Naive thymus-derived CD8-positive, alpha-beta T cell (primary cell): ENCODE measurements at places on chromosomes 7 and 10.

DNA sequence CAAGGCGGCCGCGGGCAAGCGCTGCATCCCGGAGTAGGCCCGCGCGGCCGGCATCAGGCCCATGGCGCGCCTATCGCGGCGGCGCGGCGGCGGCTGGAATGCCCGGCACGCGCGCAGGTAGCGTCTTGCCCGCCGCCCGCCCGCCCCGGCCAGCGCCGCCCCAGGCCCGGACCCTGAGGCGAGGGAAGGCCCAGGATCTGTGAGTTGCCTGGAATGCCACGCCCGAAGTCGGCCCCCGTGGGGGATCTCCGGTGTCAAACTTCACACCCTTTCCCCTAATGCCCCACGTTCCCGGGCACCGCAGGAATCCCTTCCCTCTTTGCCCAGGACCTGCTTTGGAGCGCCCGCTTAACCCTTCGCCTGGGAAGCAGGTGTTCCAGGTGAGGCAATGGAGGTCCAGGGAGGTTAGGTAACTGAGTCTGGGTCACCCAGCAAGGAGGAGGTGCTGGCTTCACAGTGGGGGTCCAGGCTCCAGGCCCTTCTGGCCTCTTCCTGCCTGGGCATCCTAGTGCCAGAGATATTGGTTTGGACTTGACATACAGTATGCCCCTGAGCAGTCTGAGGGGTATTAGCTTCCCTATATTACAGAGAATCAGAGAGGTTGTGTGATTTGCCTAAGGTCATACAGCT is 138.1 kb downstream of the ARHGAP22 start:
- DNase-seq: no peak

GRCh38 chr7:32489788-32490126 is 423 bp downstream of the LSM5 start:
- no peak for DNase-seq

DNA sequence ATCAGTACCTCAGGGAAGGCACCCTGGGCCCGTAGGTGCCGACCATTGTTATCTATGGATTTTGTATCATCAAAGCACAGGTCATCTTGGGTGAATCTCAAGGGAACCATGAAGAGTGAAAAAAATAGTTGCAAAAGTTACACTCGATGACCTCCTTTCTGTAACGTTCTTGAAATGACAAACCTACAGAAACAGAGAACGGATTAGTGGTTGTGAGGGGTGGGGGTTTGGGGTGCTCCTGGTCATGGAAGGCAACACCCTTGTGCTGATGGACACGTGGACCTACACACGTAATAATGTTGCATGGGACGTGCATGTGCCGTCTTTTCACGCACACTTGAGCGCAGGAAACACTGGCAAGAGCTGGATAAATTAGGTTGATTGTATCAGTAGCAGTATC is 655.9 kb downstream of the SDK1 start:
- DNase-seq: no peak

- no peak for DNase-seq
These were observed 59.1 kb upstream of the PPP2R2D start for GRCh38 chr10:131841661-131842139.

GRCh38 chr10:77686650-77687417 is 49.2 kb upstream of the KCNMA1 start:
- DNase-seq: no peak

DNA sequence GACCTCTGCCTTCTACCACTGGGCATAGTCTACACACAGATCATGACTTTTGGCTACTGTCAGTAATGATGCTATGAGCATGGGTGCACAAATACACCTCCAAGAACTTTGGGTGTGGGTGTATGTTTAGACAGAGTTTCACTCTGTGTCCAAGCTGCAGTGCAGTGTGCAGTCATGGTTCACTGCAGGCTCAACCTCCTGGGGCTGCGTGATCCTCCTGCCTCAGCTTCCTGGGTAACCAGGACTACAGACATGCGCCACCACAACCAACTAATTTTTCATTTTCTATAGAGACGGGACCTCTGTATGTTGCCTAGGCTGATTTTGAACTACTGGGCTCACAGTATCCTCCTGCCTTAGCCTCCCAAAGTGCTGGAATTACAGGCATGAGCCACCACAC is 194.4 kb downstream of the NSUN6 start:
- no peak for DNase-seq

- no peak for DNase-seq
These were observed 116.3 kb upstream of the BTBD16 start for GRCh38 chr10:122154545-122155366.

DNA sequence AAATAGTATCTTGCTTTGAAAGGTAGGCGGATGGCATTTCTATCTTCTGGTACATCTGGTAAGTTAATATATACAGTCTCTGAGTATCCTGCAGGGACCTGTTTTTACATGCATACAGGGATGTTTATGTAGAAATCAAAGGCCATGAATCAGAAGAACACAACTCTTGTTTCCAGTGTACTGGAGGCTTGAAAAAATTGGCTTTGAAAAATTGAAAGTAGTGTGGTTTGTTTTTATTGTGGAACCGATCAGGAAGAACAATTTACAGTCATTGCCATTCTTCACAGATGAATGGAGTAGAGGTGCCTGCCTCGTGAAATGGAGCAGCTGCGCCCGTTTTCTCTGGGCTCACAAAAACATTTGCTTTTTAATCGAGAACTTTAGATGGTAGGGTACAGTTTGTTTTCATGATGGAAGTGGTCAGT is 54.0 kb upstream of the RPA3 start:
- no peak for DNase-seq

- DNase-seq: no peak
These were observed 540.0 kb downstream of the TCERG1L start for GRCh38 chr10:130771491-130771946.

DNA sequence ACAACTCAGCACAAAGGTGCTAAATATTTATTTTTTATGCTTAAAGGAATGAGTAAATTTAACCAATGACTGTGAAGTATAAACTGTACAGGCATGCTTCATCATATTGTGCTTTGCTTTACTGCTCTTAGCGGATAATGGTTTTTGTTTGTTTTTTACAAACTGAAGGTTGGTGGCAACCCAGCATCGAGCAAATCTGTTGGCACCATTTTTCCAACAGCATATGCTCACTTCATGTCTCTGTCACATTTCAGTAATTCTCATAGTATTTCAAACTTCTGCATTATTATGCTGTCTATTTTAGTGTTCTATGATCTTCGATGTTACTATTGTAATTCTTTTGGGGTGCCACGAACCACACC is 22.8 kb downstream of the BRAF start:
- no peak for DNase-seq

DNA sequence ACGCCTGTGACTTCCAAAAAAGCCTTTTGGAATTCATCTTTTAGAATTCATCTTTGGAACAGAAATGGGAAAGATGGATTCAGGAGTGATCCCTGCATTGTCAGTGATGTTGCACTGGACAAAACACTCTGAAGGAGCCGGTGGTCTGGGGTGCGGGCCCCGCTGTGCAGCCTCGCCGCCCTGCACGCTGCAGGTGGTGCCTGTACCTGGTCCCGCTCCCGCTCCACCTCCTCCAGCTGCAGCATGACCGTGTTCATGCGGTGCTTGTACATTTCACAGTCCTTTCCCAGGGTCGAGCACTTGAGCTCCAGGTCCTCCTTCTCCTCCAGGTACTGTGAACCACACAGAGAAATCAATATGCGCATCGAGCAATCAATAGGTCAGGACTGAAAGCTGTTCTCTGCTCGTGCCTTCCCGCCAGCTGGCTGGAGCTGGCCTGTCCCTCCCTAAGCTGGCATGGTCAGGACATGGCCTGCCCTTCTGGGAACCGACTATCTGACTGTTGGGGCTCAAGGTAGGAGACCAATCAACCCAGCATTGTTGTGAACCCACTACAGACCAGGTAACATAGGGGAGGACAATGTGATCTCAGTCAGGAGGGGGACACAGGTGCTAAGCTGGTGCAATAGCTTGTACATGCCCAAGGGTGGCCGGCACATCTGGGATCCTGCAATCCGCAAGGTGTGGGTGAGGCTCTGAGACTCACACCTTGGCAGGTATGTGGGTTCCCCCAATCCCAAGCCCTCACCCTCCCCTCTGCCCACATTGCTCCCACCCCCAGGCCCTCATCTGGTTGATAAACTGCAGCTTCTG is 93.8 kb upstream of the GNA12 start:
- no peak for DNase-seq

- no peak for DNase-seq
These were observed 152.0 kb downstream of the GNAI1 start for GRCh38 chr7:80286611-80287010.

DNA sequence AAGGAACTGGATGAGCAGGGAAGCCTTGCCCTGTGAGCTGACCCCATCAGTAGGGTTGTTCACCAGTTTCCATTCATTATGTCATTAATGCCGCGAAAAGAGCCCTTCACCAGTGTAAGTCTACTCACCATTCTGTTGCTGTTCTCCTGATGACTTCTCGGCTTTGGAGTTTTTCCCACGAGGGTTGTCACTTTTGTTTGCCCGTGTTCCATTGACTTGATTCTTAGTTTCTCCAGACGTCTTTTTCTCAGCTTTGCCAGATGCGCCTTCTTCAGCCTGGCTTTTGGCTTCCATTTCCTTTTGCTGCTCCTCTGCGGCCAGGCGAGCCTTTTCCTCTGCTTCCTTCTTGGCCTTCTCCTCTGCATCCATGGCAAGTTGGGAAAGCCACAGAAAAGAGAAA is 128.8 kb downstream of the PPP1R17 start:
- no peak for DNase-seq

DNA sequence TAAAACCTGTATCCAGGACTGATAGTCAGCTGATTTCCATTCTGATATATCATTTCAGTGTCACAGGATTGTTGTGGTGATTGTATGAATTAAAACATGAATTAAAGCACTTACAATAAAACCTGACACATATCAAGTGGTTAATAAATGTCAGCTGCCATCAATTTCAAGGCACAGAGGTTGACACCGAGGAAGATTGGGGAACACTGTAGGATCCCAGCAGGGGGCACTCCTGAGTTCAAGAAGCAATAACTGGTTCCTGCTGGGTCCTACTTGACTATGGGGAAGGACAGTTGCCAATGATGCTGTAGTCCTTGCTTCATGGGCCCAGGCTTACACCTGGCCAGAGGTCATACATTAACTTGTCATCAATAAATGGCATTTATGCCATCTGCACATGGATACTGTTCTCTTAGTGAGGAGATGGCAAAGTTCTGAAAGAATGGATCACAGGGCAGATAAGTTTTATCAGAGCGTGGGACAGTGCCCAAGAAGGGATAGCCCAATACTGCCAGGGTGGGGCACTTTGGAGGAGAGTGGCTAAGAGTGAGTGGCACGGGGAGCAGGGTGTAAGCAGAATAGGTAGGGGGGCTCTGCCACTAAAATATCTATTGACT is 24.1 kb downstream of the FZD1 start:
- no peak for DNase-seq

DNA sequence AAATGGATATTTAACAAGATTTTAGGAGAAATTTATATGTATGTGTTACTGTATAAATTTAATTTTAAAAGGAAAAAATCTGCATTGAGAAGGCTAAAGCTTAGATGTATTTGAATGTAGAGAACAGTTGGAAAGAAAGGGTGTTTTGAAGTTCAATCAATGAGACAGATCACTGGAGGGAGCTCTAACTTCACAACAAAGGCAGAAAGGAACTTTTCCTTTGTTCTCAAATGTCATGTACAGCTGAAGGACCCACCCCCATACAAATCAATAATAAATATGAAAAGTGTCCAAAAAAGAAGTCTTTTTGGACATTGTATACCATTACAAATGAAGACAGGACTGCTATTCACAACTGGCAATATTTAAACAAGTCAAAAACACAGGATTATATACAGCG is 403.4 kb downstream of the DNAJB9 start:
- no peak for DNase-seq

- DNase-seq: no peak
These were observed 27.5 kb downstream of the STRA8 start for GRCh38 chr7:135260930-135261721.

DNA sequence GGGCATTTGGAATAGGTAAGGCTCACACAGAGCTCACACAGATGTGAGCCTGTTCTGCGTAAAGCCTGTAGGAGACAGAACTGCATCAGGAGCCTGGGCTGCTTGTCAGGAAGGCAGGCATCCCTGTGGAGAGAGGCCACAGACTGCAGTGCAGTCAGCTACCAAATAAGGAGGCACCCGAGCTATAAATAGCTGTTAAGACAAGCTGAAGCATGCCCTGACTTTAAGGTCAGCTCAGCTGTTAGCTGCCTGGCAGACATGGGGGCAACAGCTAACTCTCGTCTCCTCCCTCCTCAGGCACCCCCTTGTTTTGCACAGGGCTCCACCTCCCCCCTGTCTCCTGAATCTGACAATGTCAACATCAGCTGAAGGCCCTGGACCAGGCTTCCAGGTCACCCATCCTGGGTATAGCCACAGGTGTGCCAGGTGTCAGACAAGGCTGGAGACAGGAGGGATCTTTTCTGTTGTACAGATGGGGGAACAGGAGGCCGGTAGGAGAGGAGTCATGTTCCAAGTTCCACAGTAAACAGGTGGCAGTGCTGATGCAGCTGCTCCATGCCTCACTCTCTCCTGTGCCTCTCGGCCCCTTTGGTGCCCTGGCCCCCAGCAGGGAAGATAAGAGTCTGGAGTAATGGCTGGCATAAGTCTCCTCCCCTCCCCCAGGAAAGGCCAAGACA is 27.6 kb upstream of the MKRN1 start:
- no peak for DNase-seq

GRCh38 chr7:100855515-100855914 is 3.0 kb downstream of the SLC12A9 start:
- DNase-seq: no peak

- no peak for DNase-seq
These were observed 588.6 kb upstream of the FOXK1 start for GRCh38 chr7:4093483-4093882.

DNA sequence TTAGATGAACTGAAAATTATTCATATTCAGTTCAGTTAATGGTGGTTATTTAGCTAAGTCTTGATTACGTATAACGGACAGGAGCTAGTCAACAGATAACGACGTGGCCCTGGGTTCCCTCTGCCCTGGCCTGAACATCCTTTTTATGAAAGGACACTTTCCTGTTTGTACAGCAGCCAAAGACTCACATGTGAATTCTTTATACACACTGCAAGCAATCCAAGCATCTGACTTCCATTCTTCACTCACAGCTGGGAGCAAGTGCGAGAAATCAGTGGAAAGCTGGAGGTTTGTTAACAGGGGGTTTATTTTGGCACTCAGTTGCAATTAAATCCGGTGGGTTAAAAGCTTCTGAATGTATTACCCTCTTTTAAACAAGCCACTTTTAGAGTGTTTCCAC is 148.1 kb upstream of the GDF10 start:
- DNase-seq: no peak

- DNase-seq: no peak
These were observed 129.1 kb downstream of the THSD7A start for GRCh38 chr7:11702938-11703337.

DNA sequence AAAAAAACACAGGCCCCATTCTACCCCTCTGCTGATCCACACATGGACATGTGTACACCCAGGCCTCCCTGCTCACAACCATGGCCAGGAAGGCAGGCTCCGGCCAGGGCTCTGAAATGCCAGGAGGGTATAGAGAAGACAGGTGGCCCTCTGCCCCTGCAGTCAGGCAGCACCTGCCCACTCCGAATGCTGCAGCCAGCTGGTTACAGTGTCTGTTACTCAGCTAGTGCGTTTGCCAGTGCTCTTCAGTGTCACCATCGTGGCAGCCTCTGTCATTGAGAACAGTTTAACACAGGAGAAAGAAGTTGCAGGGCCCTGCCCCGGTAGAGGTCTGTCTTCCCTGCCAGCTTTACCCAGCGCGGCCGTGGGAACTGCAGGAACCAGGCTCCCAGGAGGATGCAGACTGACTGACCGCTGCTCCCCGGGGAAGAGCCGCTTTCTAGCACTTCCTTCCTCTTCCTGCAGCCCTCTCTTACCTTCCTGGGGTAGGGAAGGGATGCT is 128.8 kb upstream of the FAM20C start:
- DNase-seq: no peak

- DNase-seq: no peak
These were observed 848.9 kb downstream of the REEP3 start for GRCh38 chr10:64369885-64370773.
